Stimulated activated CD8-positive, alpha-beta memory T cell treated with anti-CD3 and anti-CD28 coated beads, Interleukin-12 subunit alpha, Interleukin-12 subunit beta, amount 100 ng/mL, for 4 hours (primary cell): ENCODE measurements at places on chromosomes 4 and X.

DNA sequence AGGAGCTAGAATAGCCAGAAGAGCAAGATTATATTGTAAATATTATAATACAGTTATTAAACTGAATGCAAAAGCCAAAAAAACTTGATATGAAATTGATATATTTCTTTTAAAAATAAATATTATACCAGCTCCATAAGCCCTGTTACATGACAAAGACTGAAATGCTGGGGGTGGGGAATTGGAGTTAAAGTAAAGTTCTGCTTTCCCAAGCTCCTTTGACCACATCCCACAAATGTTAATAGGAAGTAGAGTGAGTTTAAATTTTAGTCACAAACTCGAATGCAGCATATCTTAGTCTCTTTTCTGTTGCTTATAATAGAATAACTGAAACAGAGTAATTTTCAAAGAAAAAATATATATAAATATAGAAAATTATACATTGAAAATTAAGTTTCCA is 46.9 kb upstream of the NFKB1 start:
- DNase-seq = no peak

DNA sequence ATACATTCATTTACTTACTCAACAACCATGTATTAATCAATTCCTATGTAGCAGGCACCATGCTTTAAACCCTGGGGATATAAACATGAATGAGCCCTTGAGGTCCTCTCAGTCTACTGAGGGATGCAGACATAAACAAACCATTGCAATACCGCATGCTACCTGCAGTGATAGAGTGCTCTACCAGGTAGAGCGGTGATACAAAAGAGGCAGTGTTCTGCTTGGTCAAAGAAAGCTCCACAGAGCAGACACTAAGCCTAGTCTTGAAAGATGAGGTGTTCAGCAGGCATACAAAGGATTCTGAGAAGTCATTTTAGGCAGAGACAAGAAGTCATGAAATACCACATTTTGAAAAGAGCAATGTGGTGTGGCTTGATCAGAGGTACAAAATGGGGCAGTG is 26.9 kb upstream of the AMOT start:
- DNase-seq = no peak

GRCh38 chr4:184755278-184755677 is 21.4 kb upstream of the CENPU start:
- no peak for DNase-seq

DNA sequence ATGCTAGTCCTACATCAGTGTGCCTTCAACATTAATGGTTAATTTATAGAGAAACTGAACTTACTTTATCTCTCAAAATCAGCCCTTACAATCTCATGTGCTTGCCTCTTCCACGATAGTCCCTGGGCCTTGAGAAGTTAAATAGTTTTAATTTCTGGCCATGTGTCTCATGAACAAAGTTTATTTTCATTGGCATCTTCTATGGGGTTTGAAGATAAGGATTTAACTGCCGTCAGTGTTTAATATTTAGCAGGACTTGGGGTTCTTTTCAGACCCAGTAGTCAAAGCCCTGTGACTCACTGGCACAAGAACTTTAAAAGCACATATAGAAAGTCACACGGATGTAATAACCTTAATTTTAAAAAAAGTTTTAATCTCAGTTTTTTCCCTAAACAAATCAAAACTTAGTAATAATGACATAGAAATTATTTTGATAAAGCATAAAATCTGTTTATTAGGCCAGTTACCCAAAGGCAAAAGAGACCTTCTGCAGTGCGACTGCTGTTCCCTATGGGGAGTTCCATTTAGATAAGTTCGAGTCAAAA is 10.1 kb upstream of the MPP1 start:
- DNase-seq = no peak

DNA sequence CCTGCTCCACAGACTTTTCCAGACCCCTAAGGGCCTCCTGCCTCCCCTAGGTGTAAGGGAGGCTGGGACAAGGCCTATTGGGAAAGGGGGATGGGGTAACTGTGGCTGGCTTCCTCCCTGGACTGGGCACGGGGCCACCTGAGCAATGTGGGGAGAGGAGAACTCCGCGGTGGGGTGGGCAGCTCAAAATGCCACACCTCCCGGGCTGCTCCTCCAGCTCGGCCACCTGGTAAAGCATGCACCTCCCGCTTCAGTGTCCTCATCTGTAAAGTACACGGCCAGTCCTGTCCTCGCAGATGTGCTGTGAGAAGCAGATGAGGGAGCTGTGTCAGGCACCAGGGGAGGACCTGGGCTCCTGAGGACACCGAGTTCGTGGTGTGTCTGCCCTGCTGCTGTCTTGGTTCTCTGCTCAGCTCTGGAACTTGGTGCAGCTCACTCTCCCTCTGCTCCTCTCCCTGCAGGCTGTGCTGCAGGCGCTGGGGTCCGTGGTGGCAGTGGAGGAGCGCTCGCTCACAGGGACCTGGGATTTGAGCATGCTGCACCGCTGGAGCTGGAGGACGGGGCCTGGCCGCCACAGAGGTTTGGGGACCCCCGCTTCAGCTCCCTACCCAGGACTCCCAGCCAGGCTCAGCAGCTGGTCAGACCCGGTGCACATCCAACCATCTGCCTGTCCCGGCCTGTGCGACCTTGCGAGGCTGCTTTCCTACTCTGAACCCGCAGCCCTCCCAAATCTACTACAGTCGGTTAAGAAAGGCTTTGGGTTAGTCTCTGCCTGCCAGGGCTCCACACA is 20.8 kb upstream of the MRFAP1 start:
- DNase-seq = no peak

- DNase-seq = no peak
Observed at GRCh38 chr4:89259301-89260028, 48.1 kb downstream of the GPRIN3 start.

GRCh38 chrX:1852082-1852481 is 237.2 kb downstream of the ASMT start:
- DNase-seq = no peak

- DNase-seq = no peak
Observed at GRCh38 chr4:120088507-120088906, 21.9 kb upstream of the MAD2L1 start.

- DNase-seq = no peak
Observed at GRCh38 chrX:17859609-17860178, 1.4 kb downstream of the RAI2 start.

- no peak for DNase-seq
Observed at GRCh38 chrX:4994855-4995254, 1233.8 kb downstream of the NLGN4X start.

- no peak for DNase-seq
Observed at GRCh38 chrX:50609796-50610195, 139.2 kb upstream of the DGKK start.

GRCh38 chr4:555566-556275 is 20.4 kb downstream of the TMEM271 start:
- no peak for DNase-seq

- no peak for DNase-seq
Observed at GRCh38 chrX:95884186-95884585, 800.5 kb upstream of the DIAPH2 start.

GRCh38 chr4:18975916-18976808 is 954.6 kb upstream of the LCORL start:
- no peak for DNase-seq

DNA sequence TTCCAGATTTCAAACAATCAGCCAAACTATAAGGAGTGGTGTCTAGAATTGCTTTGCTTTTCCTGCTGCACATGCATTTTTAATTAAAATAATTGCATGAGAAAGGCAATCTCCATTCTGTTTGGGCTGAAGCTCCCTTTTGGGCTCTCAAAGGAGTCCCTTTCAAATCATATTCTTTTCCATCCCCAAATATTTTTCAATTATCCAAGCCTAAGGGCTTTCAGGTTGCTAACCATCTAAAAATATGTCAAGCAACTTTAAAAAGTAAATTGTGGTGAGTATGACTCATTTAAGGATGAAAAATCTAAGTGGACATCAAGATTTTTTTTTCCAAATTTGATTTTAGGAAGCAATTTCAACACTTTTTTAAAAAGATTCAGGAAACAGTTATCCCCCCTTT is 28.4 kb downstream of the PIR start:
- no peak for DNase-seq

GRCh38 chr4:12071316-12071715 is 642.6 kb upstream of the HS3ST1 start:
- DNase-seq = no peak

- DNase-seq = no peak
Observed at GRCh38 chrX:63784902-63785707, at the start of gene ARHGEF9. Gene ARHGEF9 (minus strand): TSS chrX:63785214. CDS start chrX:63785145, 69 bp downstream.

DNA sequence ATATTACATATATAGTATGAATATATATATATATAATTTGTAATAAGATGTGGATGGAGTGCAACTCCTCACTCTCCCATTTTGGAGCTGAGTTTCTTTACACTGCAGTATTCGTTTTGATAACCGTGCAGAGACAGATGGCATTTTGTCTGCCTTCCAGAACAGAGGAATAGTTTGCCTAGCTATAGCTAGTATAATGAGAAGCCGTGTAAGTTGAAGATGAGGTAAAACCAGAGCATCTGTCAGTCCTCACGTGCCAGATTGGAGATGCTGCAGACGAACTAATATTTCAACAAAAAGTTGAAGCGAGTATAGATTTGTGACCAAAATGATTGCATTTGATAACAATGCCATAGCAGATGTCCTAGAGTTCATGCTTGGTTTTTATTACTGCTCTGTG is 180.6 kb downstream of the FMR1NB start:
- DNase-seq = no peak

DNA sequence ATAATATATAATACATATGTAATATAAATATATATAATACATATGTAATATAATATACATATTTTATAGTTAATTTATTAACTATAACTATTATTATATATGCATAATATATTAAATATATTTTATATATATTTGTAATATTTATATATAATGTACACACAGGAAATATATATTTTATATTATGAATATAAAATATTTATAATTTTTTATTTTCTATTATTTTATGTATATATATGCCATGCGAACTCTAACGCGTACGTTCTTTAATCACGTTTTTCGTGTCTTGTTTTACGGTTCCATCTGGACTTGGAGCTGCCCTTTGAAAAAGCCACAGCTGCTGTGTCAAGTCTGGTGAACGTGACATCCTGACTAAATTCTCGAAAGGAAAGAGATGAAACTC is 332.1 kb downstream of the ASMT start:
- no peak for DNase-seq

DNA sequence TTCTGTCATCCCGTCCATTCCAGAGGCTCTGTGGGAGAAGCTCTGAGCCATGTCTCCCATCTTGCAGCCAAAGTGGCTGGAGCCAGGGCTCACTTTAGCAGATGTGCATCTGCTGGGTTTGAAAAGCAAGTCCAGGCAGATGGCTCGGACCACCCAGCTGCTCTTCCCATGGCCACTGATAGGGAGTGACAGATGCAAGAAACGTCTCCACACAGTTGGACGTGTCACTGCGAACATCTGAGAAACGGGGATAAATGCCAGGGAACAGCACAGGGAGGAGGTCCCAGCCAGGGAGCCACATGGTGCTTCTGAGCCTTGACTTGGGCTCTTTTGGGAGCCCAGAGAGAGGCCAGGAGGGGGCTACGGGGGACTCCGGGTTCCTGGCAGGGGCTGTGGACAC is 242.3 kb downstream of the AFAP1 start:
- no peak for DNase-seq

DNA sequence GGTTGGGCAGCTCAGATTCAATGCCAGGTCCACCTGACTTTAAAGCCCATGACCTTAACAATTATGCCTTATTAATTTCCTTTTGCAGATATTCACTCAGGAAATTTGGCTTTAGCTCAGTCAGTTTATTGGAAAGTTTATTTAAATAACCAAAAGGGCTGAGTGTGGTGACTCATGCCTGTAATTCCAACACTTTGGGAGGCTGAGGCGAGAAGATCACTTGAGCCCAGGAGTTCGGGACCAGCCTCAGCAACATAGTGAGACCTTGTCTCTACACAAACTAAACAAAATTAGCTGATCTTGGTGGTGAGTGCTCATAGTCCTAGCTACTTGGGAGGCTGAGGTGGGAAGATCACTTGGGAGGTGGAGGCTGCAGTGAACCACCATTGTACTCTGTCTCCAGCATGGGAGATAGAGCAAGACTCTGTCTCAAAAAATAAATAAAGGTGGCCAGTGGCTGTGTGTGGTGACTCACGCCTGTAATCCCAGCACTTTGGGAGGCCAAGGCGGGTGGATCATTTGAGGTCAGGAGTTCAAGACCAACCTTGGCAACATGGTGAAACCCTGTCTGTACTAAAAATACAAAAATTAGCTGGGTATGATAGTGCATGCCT is 43.3 kb downstream of the RHOH start:
- DNase-seq = no peak
